ENCODE measurements at places on chromosomes 5 and 9.

DNA sequence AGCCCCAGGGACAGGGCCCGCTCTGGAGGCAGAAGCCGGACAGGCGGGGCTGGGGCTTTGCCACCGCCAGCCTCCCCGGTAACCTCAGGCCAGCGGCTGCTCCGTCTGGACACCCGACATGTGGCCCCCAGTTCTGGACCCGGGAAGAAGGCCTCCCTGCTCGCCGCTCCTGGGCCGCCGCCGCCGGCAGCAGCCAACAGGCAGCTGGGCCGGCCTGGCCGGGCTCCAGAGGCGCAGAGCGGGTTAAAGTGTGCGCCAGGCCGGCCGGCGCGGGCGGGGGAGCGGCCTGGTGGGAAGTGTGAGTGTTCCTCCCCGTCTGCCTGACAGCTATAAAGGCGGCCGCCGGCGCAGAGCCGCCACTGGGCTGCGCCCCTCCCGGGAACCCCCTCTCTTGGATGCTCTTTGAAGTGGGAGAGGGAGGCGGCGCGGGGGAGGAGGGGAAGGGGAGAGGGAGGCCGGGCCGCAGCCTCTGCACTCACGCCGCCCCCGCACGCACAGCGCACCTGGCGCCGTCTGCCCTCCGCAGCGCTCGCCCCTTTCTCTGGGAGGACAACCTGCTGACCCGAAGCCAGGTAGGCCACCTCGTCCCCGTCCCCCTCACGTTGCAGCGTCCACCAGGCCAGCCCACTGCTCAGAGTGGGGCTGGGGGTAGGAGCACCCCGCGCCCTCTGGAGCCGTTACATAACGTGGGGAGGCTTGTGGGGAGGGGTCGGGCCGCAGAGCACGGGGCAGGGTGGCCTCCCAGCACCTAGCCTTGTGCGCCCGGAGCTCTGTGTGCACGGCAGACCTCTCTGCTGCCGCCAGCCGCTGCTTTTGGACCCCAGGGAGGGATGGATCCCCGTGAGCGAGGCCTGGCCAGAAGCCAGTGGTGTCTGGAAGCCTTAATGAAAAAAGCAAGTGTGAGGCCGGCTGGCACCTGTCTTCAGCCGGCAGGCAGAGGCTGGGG lies at the start of gene ADAMTSL2:
TSS of gene ADAMTSL2 (plus strand) at position 359 of the 946 bp plus-strand sequence. CDS start 2,009 bp downstream, outside the sequence.
- DNase-seq: peak; percentile 59

GRCh38 chr9:114300846-114301797 lies 21.8 kb upstream of the ORM1 start:
- no peak for DNase-seq

DNA sequence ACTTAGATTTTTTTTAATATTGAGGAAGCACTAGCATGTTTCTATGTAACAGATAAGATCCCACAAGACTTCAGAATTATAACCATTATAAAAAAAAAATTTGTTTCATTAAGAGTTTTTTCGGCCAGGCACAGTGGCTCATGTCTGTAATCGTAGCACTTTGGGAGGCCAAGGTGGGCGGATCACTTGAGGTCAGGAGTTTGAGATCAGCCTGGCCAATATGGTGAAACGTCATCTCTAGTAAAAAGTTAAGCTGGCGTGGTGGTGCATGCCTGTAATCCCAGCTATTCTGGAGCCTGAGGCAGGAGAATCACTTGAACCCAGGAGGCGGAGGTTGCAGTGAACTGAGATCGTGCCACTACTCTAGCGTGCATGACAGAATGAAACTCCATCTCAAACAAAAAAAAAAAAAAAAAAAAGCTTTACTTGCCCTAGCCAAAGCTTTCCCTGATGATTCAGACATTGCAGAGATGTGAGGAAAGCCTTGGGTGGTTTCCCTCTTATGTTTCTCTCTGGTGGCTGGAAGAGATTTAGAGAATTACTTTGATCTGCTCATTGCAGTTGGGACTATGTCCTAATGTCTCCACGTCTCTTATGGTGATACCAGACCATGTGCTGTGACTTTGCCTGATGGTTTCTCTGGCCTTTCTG lies 65.4 kb downstream of the EGFLAM start:
- DNase-seq: no peak

- peak; percentile 89 for DNase-seq
Measured at GRCh38 chr9:94166236-94166975, 82.1 kb downstream of the PTPDC1 start.

- DNase-seq: no peak
Measured at GRCh38 chr5:23405316-23406068, 101.9 kb upstream of the PRDM9 start.

- DNase-seq: no peak
Measured at GRCh38 chr5:67910546-67910945, 305.0 kb upstream of the PIK3R1 start.

DNA sequence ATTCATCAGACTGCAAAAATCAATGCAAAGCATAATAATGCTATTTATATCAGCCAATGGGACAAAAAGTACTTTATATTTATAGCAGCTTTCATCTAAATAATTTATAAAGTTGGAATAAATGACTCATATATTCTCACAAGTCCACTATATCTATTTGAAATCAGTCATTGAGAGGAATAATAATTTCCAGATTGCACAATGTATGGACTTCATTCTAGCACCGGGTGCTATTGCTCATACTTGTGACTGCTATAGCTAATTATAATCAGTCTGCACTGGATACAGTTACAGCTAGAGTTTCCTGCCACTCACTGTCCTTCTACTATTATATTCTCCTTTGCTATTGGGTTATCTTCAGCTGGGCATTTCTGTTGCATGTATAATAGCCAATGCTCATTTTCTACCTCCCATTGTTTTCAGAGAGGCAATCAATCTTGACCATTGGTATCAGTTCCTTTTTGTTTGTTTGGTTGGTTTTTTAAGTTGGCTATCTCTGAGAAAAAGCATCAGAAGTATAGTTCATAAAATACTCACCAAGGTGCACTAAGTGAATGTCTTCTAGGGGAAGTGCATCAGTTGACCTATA lies 1.9 kb downstream of the CDH18 start:
- DNase-seq: no peak

DNA sequence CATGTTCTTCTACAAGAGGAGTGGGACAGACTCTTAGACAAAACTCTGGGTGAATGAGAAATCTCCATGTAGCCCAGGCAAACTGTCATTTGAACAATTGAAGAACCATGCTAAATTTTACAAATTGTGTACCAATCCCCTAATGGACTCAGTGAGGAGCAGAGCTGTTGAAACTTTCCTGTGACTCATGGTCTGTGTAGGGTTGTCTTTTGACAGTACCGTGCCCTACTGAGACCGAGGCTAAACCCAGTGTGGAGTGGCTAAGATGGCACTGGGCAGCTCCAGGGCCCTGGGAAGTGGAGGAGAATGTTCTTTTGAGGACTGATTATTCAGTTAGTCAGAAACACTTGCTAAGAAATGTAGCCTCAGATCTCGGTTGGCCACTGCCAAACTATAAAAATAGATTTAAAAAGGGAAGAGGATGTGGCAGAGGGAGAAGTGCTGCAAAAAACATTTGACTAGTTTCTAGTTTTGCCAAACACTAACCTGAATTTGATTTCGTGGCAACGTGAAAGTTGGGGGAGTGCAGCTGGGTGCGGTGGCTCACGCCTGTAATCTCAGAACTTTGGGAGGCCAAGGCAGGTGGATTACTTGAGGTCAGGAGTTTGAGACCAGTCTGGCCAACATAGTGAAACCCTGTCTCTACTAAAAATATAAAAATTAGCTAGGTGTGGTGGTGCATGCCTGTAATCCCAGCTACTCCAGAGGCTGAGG lies 24.7 kb downstream of the POU4F3 start:
- no peak for DNase-seq

DNA sequence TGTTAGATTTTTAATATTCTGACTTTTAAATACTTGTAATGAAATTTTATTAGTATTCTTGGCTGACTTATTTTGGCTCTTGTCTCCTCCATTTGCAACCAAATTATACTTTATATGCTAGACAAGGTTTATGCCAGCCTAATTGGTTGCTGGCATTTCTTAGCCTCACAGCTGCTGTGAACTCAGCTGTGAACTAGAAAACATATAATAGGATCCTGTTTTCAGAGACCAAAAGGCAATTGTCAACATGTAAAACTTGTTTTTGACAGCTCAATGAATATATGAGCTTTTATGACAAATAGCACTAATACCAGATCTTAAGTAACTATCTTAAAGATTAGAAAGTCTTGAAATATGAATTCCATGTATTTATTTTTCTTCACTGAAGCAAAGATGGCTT lies 25.9 kb downstream of the KIF2A start:
- no peak for DNase-seq

DNA sequence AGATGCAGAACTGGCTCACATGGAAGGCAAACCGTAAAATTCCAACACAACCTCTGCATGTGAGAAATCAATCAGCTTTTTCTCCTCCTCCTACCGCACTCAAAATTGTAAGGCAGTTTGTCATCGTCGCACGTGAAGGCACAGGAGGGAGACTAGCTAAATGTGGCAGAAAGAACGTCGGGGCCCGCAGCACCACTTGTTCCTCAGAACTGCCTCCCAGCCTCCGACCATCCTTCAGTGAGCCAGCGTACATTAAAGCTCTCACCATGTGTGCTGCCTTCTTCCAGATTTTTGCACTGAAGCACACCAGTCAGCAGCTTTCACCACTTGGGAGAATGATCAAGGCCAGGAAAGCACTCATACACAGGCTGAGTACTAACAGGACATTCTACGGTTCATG lies 105.9 kb downstream of the RFX3 start:
- DNase-seq: no peak

DNA sequence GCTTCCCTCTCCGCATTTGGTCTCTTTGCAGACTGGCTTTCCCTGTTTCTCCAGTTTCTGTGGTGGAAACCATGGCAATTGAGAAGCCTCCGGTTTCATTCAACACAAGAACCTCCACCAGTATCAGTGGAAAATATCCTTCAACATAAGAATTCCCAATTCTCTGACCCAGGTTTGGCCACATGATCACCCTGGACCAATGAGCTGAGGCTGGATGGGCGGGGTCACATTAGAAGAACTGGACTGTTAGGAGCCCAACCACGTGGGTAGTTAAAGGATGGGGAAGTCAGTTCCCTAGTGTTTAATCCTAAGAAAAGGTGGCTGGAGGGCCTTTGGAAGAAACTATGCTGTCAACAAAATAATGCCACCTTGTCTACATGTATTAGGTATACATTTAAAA lies 336.3 kb downstream of the DMRT2 start:
- no peak for DNase-seq

DNA sequence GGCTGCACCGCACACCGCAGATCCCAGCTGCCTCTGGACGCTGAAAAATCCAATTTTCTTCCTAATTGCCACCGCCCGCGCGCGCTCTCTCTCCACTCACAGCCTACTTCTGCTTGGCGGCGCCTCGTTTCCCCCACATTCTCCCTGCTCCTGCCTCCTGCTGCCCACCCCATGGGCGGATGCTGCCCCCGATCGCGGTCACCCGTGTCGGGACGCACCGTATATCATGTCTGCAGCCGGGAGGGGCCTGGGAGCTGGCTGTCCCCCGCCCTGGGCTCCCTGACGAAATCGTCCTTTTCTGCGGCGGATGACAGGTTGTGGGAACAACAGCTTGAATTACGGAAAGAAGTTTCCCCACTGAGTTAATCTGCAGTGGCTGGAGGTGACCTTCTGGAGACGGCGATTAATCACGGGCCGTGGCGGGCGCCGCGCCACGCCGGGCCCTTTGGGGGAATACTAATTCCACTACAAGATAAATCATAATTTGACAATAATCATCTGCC lies 36.3 kb upstream of the PSD2 start:
- DNase-seq: no peak

GRCh38 chr9:133252301-133253020 lies 22.5 kb downstream of the ABO start:
- no peak for DNase-seq

DNA sequence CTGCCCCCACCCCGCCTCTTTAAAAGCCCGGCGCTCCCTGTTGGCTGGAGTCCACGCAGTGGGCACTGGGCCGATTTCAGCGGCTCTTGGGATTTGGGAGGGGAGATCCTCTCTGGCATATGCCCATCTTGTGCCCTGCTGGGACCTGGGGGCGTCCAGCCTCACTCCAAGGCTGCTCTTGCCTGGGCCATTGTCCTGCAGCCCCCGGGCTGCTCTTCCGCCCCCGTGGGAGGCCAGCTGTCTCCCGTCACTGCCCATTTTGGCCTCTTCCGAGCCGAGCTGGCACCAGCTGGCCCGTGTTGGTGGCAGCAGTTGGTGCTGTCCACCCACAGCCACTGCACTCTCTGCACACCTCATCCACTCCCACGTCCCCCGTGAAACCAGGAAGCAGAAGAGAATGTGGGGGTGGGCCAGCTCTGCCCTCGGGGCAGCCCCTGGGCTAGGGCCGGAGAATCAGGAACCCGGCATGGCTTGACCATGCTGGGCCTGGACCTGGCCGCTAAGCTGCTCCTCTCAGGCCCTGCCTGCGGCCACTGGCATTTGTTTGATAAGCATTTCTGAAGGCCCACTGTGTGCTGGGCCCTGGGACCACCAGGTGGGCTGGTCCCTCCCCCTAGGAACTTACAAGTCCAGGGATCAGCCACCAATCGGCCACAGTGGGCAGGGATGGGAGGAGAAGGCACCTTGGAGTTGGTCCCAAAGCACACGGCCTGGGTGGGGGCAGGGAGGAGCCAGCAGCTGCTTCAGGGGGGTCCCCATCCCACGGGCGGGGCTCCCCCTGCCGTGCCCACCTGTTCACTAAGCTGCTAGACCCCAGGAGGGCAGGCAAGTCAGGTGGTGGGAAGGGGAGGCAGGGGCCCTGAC lies 2.2 kb downstream of the C8G start:
- no peak for DNase-seq

DNA sequence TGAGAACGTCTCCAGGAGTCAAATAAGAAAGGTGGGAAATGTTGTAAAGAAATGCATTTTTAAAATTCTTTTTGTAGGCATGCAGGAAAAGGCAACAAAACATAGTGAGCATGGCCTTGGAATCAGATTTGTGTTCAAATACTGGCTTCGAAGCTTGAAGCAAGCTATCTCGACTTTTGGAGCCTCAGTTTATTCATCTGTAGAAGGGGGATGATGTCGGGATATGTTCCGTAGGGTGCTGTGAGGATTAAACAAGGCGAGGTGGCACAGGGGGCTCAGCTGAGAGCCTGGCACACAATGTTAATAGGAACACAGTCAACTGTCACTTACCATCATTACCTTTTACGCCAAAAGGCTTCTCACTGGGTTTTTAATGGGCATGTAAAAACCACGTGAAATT lies 4.8 kb downstream of the ADAMTS2 start:
- DNase-seq: no peak

GRCh38 chr5:30099634-30100033 lies 1093.9 kb upstream of the CDH6 start:
- DNase-seq: no peak

GRCh38 chr5:17735761-17736160 lies 101.5 kb downstream of the TAF11L14 start:
- no peak for DNase-seq

DNA sequence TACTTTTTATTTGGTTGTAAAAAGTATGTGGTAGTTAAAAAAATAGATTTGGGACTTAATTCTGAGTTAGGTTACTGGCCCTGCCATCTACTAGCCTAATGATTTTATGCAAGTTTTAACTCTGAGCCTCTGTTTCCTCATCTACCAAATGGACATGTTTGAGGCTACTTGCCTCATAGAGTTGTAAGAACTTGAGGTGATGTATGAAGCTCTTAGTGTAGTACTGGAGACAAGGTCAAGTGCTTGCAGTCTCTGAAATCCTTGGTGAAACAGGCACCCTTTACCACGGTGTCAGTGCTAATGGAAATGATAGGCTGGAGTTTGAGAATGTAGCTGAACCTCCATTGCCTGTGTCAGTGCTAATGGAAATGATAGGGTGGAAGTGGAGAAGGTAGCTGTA lies 15.3 kb downstream of the GPR107 start:
- no peak for DNase-seq

Measured in stimulated activated CD4-positive, alpha-beta T cell treated with anti-CD3 and anti-CD28 coated beads, TNF-alpha, amount 100 ng/mL, for 4 hours (primary cell).